Tongue (tissue), 3 donors: ENCODE measurements at places on chromosomes 16 and 17. TPM values are rescaled to one million over a fixed set of nuclear protein-coding genes. Genes with fewer than 3 reads are reported as not detected.

GRCh38 chr17:15351925-15352324 lies 10.5 kb upstream of the TEKT3 start:
- DNase-seq: no peak

Gene TBC1D28
- total RNA-seq: not detected

DNA sequence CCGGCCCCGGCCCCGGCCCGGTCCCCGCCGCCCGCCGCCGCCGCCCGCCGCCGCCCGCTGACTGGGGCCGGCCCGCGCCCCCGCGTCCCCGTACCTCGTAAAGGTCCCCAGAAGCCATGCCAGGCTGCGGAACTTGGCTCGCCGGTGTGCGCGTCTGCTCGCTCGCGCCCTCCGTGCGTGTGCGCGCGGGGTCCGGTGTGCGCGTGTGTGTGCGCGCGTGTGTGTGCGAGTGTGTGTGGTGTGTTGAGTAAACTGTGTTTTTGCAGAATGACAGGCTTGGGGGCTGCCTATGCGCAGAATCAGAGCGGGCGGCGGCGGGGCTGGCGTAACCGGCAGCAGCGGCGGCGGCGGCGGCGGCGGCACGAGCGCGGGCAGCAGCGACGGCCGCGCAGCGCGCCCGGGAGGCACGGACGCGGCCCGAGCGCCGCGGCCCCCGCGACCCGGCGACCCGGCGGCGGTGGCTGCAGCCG lies 307 bp downstream of the CDYL2 start:
- DNase-seq: peak; percentile 62

DNA sequence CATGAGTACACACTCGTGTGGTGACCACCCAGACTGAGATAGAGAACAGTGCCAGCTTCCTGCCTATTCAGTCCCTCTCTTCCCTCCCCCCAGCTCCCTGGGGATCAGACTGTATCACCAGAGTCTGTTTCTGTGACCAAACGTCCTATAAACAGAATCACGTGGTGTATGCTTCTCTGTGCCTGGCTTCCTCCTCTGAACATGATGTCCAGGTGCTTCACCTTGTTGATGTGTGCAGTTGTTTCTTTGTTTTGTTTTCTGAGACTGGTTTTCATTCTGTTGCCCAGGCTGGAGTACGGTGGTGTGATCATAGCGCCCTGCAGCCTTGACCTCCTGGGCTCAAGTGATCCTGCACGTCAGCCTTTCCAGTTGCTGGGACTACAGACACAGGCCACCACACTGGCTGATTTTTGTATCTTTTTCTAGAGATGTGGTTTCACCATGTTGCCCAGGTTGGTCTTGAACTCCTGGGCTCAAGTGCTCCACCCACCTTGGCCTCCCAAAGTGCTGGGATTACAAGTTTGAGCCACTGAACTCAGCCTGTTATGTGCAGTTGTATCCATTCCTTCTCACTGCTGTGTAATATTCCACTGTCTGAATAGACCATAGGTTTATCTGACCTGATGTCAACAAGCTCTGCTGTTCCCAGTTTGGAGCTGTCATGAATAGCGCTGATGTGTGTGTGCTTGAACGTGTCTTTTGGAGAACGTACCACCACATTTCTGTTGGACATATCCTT lies 28.9 kb upstream of the PRM1 start:
- DNase-seq: no peak

Gene ROGDI
- 12.6 TPM for total RNA-seq

DNA sequence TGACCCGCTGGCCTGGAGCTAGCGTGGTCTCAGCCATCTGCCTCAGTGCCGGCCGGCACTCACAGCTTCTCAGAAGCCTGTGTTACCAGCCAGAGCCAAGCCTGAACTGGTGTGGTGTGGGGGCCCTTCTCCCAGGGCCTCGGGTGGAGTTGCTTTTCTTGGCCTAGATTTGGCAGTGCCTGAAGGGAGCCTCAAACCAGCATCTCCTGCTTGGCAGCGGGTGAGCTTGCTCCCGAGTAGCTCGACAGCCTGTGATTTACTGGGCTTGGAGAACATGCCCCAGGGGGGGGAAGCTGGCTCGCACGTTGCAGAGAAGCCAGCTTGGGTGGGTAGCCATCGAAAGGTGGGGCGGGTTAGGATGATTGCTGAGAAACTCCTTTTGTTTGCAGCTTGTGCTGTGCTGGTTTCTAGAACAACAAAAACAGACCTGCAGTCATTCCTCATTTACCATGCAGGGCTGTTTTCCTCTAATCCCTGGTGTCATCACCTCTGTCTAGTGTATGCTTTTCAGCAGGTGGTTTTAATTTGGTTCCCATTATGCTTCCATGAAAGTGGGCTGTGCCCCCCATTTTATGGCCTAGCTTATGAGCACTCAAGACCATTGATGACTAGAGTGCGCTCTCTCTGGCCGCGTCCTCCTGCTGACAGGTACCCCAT lies 42.2 kb downstream of the TBCD start:
- DNase-seq: peak; percentile 66

- no peak for DNase-seq
These were observed 108.4 kb upstream of the METRNL start for GRCh38 chr17:82970818-82971590.

DNA sequence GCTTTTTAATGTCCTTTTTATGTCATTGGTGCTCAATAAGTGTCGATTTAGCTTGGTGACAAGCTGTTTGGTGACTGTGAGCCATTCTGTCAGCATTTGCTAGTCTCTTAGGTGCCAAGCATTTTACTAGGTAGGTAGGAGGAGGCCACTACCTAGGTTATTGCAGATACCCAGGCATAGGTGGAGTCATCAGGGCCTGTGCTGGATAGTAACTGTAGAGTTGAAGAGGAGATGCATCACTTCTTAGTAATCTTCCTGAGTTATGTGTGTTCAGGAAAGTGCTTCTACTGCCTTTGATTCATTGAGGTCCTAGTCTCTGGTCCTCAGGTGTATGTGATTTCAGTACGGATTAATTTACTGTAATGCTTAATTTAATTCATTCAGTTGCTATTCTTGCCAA lies 17.7 kb downstream of the USP10 start:
- DNase-seq: no peak

DNA sequence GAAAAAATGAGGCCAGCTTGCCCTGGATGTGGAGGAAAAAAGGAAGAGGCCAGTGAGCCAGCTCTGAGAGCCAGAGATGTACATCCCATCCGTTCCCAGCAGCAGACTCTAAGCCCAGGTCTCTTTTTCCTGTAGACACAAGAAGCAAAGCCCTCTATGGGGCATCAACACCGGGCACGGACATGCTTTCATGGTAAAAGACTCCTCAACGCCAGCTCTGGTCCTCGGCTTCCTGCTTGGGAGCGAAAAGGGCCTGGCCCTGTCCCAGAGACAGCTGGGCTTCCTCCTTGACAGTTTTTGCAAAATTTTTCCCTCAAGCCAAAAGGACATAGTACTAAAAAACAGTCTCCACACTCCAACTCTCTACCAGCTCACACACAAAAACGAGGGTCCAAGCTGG lies 27.1 kb downstream of the PELP1 start:
- DNase-seq: no peak

- DNase-seq: no peak
These were observed 13.2 kb downstream of the KCNJ12 start for GRCh38 chr17:21389394-21389793.

Gene METTL2A
- total RNA-seq: 27.4 TPM

DNA sequence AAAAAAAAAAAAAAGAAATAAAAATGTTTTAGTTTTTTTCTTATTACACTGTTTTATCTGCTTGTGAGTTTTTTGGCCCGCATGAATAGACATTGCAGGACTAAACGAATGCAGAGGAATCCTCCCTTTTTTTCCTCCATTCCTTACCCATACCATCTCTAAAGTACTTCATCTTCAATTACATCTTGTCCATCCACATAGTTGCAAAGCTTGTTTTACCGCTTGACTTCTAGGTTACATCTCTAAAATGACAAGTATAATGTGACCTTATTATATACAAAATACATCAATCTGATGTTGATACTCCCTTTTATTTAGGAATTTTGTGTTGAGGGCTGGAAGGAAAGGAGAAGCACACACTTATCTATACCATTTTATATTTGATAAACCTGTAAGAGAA lies 12.8 kb downstream of the RETREG3 start:
- DNase-seq: no peak

GRCh38 chr16:67653128-67653788 lies 6.8 kb downstream of the ACD start:
- DNase-seq: no peak

DNA sequence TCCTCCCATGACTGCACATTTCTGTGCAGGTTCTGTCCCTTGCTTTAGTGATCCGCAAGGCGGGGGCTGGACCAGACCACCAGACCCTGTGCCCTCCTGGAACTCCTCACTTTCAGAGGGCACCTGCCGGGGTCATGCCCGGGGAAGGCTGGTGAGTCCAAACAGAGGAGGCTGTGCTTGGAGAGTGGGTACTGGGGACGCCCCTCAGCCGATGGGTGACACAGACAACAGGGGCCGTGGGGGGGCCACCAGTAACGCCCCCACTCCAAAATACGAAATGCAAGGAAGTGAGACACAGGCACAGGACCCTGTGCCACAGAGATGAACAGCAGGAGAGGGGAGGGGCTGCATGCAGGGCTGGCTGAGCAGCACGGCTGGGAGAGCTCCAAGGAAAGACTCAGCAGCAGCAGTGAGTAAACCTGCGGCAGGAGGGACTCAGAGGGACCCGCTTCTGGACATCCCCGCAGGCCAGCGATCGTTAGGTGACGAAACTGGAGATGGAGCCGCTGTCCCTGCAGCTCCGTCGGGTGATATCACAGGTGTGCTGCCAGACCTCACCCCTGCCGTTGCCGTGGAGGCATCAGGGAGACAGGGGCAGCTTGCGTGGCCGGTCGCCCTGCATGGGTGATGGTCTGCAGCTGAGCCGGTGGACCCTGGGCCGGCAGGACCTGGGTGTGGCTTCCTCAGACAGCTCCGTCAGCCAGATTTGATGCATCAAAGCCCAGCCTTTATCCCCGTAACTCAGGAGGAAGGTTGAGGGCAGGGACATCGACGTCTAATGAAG lies 71.2 kb upstream of the GNG13 start:
- DNase-seq: no peak

Gene RHBDF1
- total RNA-seq: 33.0 TPM

DNA sequence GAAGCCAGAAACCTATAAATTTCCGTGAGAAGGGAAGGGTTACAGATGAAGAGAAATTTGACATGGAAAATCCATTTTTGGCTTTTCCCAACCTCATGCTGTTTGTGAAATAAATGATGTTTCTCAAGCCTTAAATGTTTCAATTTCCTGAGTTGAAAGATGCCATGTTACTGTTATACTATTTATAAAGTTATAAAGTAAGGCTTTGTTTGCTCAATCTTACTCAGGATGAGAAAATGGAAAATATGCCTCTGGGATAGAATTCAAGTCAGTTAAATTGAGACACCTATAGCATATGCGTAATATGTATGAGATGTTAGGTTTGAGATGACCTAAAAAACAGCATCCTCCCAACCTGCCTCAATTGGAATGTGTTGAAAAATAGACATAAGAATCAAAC lies 19.9 kb upstream of the FAM20A start:
- DNase-seq: peak; percentile 70

DNA sequence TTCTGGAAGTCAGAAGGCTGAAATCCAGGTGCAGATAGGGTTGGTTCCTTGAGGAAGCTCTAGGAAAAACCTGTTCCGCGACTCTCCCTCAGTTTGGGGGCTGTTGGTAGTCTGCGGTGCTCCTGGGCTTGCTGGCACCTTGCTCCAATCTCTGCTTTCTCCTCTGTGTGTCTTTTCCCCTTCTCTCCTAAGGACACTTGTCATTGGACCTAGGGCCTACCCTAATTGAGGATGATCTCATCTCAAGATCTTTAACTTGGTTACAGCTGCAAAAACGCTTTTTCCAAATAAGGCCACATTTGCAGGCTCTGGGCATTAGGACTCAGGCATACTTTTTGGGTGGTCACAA lies 12.9 kb upstream of the CACNG4 start:
- DNase-seq: no peak

DNA sequence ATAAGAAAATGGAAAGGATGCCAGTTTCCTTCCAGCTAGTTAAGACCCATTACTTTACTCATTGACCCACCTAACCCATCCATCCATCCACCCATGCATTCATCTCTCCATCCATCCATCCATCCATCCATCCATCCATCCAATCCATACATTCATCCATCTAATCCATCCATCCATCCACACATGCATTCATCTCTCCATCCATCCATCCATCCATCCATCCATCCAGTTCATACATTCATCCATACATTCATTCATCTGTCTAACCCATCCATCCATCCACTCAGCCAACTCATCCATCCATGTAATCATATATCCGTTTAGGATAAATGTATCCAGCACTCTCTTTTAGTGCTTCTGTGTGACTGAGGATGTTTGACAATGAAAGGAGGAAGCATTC lies 178.8 kb upstream of the CACNG3 start:
- no peak for DNase-seq

GRCh38 chr16:66344533-66345145 lies 21.9 kb upstream of the CDH5 start:
- peak; percentile 78 for DNase-seq

Gene IGFALS
- total RNA-seq: 0.31 TPM

Gene CCL4L2
- 3.7 TPM for total RNA-seq

- DNase-seq: peak; percentile 2
These were observed 398.9 kb downstream of the PMP22 start for GRCh38 chr17:14866266-14866665.

GRCh38 chr17:21199311-21199710 lies 14.7 kb downstream of the TMEM11 start:
- no peak for DNase-seq

Gene NPIPA3
- total RNA-seq: not detected

DNA sequence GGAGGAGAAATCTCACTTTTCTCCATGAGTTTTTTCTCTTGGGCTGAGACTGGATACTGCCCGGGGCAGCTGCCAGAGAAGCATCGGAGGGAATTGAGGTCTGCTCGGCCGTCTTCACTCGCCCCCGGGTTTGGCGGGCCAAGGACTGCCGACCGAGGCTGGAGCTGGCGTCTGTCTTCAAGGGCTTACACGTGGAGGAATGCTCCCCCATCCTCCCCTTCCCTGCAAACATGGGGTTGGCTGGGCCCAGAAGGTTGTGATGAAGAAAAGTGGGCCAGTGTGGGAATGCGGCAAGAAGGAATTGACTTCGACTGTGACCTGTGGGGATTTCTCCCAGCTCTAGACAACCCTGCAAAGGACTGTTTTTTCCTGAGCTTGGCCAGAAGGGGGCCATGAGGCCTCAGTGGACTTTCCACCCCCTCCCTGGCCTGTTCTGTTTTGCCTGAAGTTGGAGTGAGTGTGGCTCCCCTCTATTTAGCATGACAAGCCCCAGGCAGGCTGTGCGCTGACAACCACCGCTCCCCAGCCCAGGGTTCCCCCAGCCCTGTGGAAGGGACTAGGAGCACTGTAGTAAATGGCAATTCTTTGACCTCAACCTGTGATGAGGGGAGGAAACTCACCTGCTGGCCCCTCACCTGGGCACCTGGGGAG lies 19.1 kb downstream of the NGFR start:
- DNase-seq: peak; percentile 56

Gene OR2C1
- total RNA-seq: 0.21 TPM

- DNase-seq: no peak
These were observed 168.0 kb downstream of the AHSP start for GRCh38 chr16:31695667-31696066.

Gene QPRT
- total RNA-seq: 24.9 TPM

GRCh38 chr17:38799501-38800236 lies at the start of gene PIP4K2B:
TSS of gene PIP4K2B (minus strand) at chr17:38799556. CDS start at chr17:38799424, 132 bp downstream.
- DNase-seq: peak; percentile 99

- DNase-seq: no peak
These were observed 53.2 kb downstream of the NQO1 start for GRCh38 chr16:69672998-69673713.
